Aorta (tissue), 5 donors: ENCODE measurements at places on chromosomes 2 and 18. TPM values are rescaled to one million over a fixed set of nuclear protein-coding genes. Genes with fewer than 3 reads are reported as not detected.

The CD8B2 gene
- polyA plus RNA-seq = not detected

The DRC1 gene
- polyA plus RNA-seq = not detected

The THOC1 gene
- 4.0 TPM for polyA plus RNA-seq

The FBXO15 gene
- polyA plus RNA-seq = not detected

The FAM136A gene
- polyA plus RNA-seq = 31.2 TPM

The UPP2 gene
- not detected for polyA plus RNA-seq

The DNPEP gene
- polyA plus RNA-seq = 127 TPM

The SLC16A14 gene
- 0.36 TPM for polyA plus RNA-seq

The STAT4 gene
- polyA plus RNA-seq = 2.2 TPM
